ENCODE measurements at places on chromosomes 13 and 19. TPM values are rescaled to one million over a fixed set of nuclear protein-coding genes. Genes with fewer than 3 reads are reported as not detected.

Gene KIR2DL3
- total RNA-seq, result not detected

Gene KCNN4
- total RNA-seq, result 154 TPM

Gene SGCG
- total RNA-seq, result not detected

Gene FUT6
- not detected for total RNA-seq

Gene SSC5D
- total RNA-seq, result 0.17 TPM
